ENCODE measurements at places on chromosomes 7 and 10.
A peak's percentile ranks its signal among the peaks of the same experiment; 100 is the strongest.

DNA sequence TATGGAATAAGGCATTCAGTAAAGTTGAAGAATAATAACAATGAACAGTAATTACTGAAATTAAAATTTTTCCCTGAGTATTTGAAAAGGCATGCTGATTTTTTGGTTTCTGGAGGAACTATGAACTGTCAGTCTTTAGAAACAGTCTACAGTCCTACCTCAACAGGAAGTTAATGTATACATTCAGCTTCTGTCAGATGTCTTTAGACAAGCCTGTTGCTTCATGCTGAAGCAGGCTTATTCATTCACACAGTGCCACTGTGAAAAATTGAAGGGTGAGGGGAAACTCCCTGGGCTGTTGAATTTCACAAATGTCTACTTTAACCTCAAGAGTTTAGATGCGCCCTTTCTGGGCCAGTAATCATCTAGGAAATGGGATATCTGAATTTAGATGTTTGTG is 3.5 kb downstream of the NRF1 start:
- DNase-seq = peak; percentile 40

DNA sequence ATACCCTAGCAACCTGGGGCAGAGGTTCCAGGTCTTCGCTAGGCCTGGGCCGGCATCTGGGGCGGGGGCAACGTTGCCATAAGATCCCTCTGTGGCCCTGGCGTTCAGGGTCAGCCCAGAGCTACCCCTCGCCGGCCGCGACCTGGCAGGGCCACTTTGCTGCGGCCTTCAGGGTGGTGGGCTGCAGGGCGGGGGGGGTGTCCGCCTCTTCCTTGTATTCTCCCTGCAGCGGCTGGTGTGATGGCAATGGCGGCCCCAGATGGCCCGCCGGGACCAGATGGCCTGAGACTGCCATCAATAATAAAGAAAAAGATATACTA is 539.2 kb upstream of the POT1 start:
- no peak for DNase-seq

DNA sequence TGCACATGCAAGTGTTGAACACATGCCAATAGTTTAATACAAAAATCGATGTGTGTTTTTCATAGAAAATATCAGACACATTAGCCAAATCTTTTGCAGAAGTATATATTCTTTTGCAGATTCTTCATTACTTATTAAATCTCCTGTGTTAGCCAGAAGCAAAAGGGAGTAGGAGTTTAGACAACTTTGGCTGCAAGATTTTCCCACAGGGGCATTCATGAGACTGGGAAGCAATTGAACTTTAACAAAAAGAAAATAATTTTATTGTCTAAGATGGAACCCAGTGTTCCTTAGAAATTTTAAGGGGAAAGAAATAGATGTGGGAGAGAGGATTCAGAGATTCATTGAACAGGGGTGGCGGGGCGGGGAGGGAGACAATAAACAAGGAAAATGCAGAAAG is 1336.0 kb downstream of the GATA3 start:
- DNase-seq = no peak

GRCh38 chr10:73780966-73781365 is 882 bp upstream of the CHCHD1 start:
- DNase-seq = no peak

DNA sequence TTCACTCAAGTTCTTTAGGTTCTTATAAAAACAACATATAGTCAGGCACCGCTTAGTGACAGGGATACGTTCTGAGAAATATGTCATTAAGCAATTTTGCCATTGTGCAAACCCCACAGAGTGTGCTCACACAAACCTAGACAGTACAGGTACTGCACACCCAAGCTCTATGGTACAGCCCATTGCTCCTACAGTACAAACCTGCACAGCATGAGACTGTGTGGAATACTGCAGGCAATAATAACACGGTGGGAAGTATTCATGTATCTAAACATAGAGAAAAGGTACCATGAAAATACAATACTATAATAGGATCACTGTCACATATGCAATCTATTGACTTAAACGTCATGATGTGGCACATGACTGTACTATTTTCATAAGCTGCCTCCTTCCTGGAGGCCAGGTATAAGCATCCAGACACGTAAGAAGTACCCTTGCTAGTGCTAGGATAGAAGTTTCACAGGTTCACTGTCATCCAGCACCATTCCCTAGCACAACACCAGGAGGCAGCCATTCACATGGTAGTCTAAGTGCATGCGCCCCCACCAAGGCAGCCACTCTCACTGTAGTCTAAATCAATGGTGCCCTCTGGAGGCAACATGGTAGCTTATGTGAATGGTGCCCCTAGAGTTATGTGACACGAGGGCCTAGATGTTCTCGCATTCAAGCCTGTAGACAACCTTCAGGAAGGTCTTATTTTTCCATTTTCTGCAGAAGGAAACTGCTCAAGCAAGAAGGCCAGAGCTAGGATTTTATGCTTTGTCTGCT is 98.5 kb downstream of the ARHGAP22 start:
- no peak for DNase-seq

- DNase-seq = no peak
Observed at GRCh38 chr10:91545838-91546237, 87.0 kb downstream of the PPP1R3C start.

DNA sequence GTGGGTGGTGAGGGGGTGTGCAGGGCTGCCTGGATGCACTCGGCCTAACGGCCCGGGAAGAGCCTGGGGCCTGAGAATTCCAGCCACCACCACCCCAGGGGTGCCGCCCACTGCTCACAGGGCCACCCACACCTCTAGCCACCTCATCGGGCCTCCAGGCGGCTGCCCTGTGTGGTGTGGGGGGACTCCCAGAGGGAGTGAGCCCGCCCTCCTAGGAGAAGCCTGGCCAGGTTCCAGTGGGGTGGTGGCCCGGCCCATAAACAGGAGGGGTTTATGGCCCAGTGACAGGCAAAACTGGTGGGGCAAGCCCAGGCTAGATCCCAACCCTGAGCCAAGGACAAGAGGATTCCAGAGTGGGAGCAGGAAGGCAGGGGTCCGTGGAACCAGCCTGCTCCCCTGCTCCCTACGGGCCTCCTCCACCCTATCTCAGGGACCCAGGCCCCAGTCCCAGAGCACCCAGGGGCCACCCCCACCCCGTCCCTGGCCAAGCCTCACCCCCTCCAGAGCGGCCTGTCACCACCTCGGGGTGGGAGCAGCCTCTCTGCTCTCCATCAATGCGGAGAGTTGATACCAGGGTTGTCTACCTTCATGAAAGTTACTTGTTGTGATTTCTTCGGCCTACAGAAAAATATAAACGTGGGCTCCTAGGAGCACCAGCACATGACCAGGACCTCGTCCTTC is 20.2 kb upstream of the PDGFA start:
- DNase-seq = no peak
